ENCODE measurements at places on chromosomes 16 and 17. TPM values are rescaled to one million over a fixed set of nuclear protein-coding genes. Genes with fewer than 3 reads are reported as not detected.

DNA sequence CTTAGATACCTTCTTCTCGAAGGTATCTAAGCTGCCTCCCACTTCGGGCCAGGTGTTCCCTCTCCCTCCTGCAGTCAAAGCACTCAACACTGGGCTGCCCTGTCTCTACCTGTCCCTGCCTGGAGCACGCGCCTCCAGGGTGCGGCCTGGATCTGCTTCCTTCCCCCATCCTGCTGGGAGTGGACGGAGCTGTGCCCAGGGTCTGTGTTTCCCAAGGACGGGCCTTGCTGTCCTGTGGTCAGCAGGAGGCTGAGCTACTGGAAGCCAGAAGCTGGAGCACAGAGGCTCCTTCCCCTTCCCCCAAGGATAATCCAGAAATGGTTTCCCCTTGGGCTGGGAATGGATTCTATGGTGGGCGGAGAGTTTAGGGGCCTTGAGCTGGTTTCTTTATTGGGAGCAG, 16.7 kb downstream of the LLGL2 start:
- H3K27me3 ChIP-seq, result no peaks in the 10 kb centered on the region
- no peaks in the 10 kb centered on the region for H3K36me3 ChIP-seq
- H3K4me1 ChIP-seq, result no peaks in the 10 kb centered on the region
- no peak overlapping the region for H3K4me3 ChIP-seq
- no peak for DNase-seq
- H3K27ac ChIP-seq, result no peak overlapping the region

- no peak within 1 kb of the TSS for H3K27ac ChIP-seq
- no peaks in the 10 kb centered on the region for H3K36me3 ChIP-seq
- peak within 1 kb of the TSS; percentile 52 for H3K4me3 ChIP-seq
- peak; percentile 7 for DNase-seq
These were observed at the start of gene HS3ST3A1 for GRCh38 chr17:13601776-13602551. Gene HS3ST3A1 (minus strand): TSS chr17:13601929. CDS start chr17:13601129, 800 bp downstream.

GRCh38 chr16:50197582-50197981, 44.5 kb downstream of the TENT4B start:
- H3K27ac ChIP-seq, result no peak overlapping the region
- H3K4me1 ChIP-seq, result peaks cover 70% of the 10 kb centered on the region
- H3K4me3 ChIP-seq, result no peak overlapping the region

DNA sequence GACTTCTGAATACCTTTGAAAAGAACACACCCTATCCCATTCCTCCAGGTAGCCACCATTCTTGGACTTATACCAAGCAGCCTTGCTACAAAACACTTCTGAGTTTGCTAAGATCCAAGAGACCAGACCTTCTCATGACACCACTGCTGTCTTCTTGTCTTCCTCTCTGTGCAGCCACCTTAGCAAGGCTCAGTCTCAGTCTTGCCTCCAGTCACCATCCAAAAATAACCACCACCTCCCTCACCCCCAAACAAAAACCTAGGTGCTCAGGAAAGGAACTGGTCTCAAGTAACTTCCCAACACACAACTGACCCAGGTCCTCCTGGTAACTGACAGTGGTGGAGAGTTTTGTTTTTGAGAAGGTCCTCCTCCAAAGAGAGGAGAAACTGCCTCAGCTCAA, 90.9 kb upstream of the CORO6 start:
- H3K27ac ChIP-seq, result no peak overlapping the region
- no peaks in the 10 kb centered on the region for H3K27me3 ChIP-seq
- peaks cover 80% of the 10 kb centered on the region for H3K4me1 ChIP-seq

GRCh38 chr16:56343661-56344517, 81.5 kb downstream of the AMFR start:
- H3K4me3 ChIP-seq, result no peak overlapping the region
- H3K27ac ChIP-seq, result no peak overlapping the region
- no peak for DNase-seq
- H3K36me3 ChIP-seq, result no peaks in the 10 kb centered on the region
- no peaks in the 10 kb centered on the region for H3K4me1 ChIP-seq

- H3K4me1 ChIP-seq, result no peaks in the 10 kb centered on the region
- no peak for DNase-seq
- no peaks in the 10 kb centered on the region for H3K27me3 ChIP-seq
- no peak overlapping the region for H3K27ac ChIP-seq
- H3K36me3 ChIP-seq, result peaks cover 15% of the 10 kb centered on the region
These were observed 14.3 kb downstream of the VASN start for GRCh38 chr16:4385789-4386450.

DNA sequence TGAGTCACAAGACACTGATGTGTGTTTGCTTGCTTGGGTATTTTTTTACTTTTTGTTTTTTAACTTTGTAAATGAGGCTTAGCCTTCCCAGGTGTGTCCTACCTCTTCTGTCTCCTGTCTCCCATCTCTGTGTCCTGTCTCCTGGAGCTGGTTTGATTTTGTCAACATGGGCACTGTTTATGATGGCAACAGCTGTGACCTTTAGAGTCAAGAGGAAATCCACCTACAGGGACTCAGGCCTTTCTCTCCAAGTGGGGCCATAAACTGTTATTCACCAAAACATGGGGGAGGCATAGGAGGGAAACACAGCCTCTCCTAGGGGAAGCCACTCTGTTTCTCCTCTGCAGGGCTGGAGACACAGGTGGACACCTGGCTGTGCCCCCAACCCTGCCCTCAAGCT, 13.1 kb upstream of the PLCG2 start:
- H3K4me1 ChIP-seq, result no peaks in the 10 kb centered on the region
- H3K36me3 ChIP-seq, result no peaks in the 10 kb centered on the region
- no peak overlapping the region for H3K4me3 ChIP-seq
- DNase-seq, result no peak

DNA sequence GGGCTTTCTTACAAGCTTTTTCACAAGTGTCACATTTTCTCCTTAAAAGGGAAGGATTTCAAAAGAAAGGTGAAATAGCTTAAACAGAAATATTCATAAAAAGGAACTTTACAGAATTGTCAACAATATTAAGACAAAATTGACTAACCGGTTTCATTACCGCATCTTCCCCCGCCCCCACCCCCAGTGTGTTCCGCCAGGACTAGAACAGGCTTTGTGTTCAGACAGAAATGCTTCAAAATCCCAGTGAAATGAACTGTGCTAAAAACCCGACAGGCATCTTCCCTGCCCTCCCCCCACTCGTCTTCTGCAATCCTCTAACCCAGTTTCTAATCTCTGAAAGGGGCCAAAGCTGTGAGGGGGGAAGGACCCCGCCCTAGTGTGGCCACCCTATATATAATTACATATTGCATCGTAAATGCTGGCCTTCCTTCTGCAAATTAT, 990 bp upstream of the ROGDI start:
- H3K4me1 ChIP-seq, result peaks cover 14% of the 10 kb centered on the region
- peak overlapping the region; percentile 74 for H3K4me3 ChIP-seq
- H3K27ac ChIP-seq, result no peak overlapping the region
- DNase-seq, result no peak
- no peaks in the 10 kb centered on the region for H3K27me3 ChIP-seq

- no peak within 1 kb of the TSS for H3K4me3 ChIP-seq
- DNase-seq, result no peak
- no peak within 1 kb of the TSS for H3K27ac ChIP-seq
These were observed at the start of gene SULT1A2 for GRCh38 chr16:28596840-28597691. Gene SULT1A2 (minus strand): TSS chr16:28597050. CDS start chr16:28595930, 1,120 bp downstream.

- peaks cover 13% of the 10 kb centered on the region for H3K27me3 ChIP-seq
- no peak overlapping the region for H3K4me3 ChIP-seq
- peaks cover 13% of the 10 kb centered on the region for H3K4me1 ChIP-seq
- no peak overlapping the region for H3K27ac ChIP-seq
- no peak for DNase-seq
These were observed 80.0 kb upstream of the HNF1B start for GRCh38 chr17:37824534-37825485.

- no peak for DNase-seq
- no peak overlapping the region for H3K4me3 ChIP-seq
- H3K27me3 ChIP-seq, result peaks cover 7% of the 10 kb centered on the region
These were observed 13.8 kb upstream of the SP2 start for GRCh38 chr17:47882247-47882646.

- H3K4me1 ChIP-seq, result peaks cover 5% of the 10 kb centered on the region
- H3K36me3 ChIP-seq, result peaks cover 46% of the 10 kb centered on the region
- DNase-seq, result no peak
- no peaks in the 10 kb centered on the region for H3K27me3 ChIP-seq
- H3K4me3 ChIP-seq, result no peak overlapping the region
These were observed 14.4 kb downstream of the ITFG1 start for GRCh38 chr16:47446431-47446830.

DNA sequence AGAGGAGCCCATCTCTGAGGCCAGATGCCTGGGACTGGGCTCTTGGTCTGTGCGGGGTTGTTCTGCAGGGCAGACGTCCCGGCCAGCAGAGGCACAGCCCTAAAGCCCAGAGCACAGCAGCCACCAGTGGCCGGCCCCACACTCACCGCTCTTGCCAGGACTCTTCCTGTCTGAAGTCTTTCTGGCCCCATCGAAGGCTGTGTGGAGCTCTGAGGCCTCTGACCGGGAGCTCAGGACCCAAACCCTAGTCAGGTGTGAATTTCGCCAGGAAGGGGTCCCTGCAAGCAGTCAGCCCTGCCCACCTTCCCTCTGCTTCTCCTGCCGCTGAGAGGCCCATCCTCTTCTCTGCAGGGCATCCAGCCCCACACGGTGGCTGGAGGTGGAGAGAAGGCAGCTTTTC, 10.7 kb downstream of the ACSF3 start:
- no peak overlapping the region for H3K27ac ChIP-seq
- H3K4me1 ChIP-seq, result peaks cover 46% of the 10 kb centered on the region
- H3K27me3 ChIP-seq, result no peaks in the 10 kb centered on the region
- no peak overlapping the region for H3K4me3 ChIP-seq
- DNase-seq, result no peak

DNA sequence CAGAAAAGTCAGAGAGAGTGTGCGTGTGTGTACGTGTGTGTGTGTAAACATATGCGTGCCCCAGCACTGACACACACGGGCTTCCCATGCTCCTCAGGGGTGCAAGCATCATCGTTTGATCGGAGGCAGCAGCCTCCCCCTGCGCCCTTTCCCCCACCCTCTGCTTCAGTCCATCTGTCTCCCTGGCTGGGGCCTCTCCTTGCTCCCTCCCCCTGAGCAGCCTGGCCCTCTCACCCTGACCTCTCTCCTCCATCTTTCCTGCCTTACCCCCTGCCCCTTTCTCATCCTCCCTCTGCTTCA, 4.4 kb downstream of the STX1B start:
- no peaks in the 10 kb centered on the region for H3K36me3 ChIP-seq
- no peak for DNase-seq
- no peak overlapping the region for H3K4me3 ChIP-seq
- peaks cover 9% of the 10 kb centered on the region for H3K4me1 ChIP-seq

DNA sequence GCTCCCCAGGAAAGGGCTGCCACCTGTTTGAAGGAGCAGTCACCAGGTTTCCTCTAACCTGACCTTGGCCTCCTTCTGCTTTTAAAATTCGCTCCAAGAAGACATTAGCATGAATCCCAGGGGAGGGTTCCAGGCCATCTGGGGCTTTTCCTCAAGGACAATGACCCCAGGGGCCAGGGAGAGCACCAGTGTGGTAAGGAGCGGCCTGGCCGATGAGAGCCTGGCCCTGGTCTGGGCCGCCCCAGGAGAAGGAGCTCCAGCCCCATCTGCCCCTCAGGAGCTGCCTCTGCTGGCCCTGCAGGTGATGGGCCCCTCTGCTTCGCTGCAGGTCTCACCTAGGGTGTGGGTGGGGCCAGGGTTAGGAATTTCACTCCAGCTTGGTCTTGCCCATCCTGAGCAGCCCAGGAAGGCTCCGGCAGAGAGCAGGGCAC, 209.2 kb upstream of the TNRC6C start:
- no peak overlapping the region for H3K4me3 ChIP-seq
- no peaks in the 10 kb centered on the region for H3K27me3 ChIP-seq
- H3K4me1 ChIP-seq, result no peaks in the 10 kb centered on the region
- no peaks in the 10 kb centered on the region for H3K36me3 ChIP-seq

DNA sequence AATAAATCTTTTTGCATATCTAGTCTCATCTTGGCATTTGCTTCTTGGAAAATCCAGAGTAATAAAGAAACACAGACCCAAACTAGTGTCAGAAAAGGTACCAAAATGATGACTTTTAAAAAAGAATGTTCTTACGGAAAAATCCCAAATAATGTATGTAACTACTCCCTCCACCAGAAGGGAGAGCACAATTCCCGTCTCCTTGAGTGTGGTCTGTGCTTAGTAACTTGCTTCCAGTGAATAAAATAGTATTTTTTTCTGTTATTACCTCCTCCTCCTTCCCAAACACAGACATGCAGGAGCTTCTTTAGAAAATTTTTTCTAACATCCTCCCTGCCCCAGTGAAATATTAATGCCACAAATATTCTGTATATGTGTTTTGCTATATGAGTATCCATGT, 358.1 kb downstream of the ZFHX3 start:
- no peaks in the 10 kb centered on the region for H3K36me3 ChIP-seq
- no peaks in the 10 kb centered on the region for H3K27me3 ChIP-seq
- DNase-seq, result no peak
- no peaks in the 10 kb centered on the region for H3K4me1 ChIP-seq
- H3K4me3 ChIP-seq, result no peak overlapping the region

DNA sequence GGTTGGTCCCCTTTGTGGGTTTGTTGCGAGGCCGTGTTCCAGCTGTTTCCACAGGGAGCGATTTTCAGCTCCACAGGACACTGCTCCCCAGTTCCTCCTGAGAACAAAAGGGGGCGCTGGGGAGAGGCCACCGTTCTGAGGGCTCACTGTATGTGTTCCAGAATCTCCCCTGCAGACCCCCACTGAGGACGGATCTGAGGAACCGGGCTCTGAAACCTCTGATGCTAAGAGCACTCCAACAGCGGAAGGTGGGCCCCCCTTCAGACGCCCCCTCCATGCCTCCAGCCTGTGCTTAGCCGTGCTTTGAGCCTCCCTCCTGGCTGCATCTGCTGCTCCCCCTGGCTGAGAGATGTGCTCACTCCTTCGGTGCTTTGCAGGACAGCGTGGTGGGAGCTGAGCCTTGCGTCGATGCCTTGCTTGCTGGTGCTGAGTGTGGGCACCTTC, 27.3 kb upstream of the STH start:
- no peak for DNase-seq
- H3K4me3 ChIP-seq, result no peak overlapping the region
- peaks cover 9% of the 10 kb centered on the region for H3K27me3 ChIP-seq
- no peaks in the 10 kb centered on the region for H3K4me1 ChIP-seq
- no peaks in the 10 kb centered on the region for H3K36me3 ChIP-seq

SLC2A4 gene
- total RNA-seq, result 0.25 TPM

CNGB1 gene
- not detected for total RNA-seq

C16orf96 gene
- total RNA-seq, result 0.09 TPM

KRTAP9-4 gene
- not detected for total RNA-seq

ATP2A3 gene
- 98.3 TPM for total RNA-seq

NTN3 gene
- not detected for total RNA-seq

HOXB4 gene
- total RNA-seq, result 0.66 TPM

KCTD2 gene
- 16.7 TPM for total RNA-seq
